Trophoblast cell (in vitro differentiated cells and primary cell): ENCODE measurements at places on chromosomes 16 and 17.
A peak's percentile ranks its signal among the peaks of the same experiment; 100 is the strongest.

GRCh38 chr16:67538666-67539101 lies 10.1 kb downstream of the RIPOR1 start:
- peak; percentile 47 for DNase-seq
- H3K27me3 ChIP-seq: no peaks in the 10 kb centered on the region
- peaks cover 46% of the 10 kb centered on the region for H3K36me3 ChIP-seq
- peaks cover 19% of the 10 kb centered on the region for H3K4me1 ChIP-seq

DNA sequence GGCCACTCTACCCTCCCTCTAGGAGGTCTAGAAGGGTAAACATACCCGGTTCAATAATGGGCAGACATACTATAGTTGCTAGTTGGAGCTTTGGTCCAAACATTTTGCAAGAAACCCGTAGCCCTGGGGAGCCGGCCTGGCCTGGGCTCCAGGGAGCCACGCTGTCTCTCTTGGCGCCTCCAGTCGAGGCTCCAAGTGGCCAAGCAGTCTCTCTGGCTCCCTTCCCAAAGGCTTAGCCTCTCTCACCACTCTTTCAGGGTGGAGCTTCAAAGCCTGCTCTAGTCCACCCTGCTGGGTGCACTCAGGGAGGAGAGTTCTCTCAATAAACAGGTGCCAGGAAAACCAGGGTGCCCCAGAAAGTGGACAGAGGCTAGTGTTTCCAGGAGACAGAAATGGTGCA lies 32.2 kb downstream of the RCVRN start:
- no peaks in the 10 kb centered on the region for H3K4me1 ChIP-seq
- H3K27ac ChIP-seq: no peak overlapping the region
- no peaks in the 10 kb centered on the region for H3K27me3 ChIP-seq
- DNase-seq: no peak

GRCh38 chr17:10001306-10001873 lies 96.3 kb upstream of the RCVRN start:
- H3K36me3 ChIP-seq: no peaks in the 10 kb centered on the region
- no peaks in the 10 kb centered on the region for H3K4me1 ChIP-seq
- no peaks in the 10 kb centered on the region for H3K27me3 ChIP-seq
- no peak for DNase-seq
- H3K4me3 ChIP-seq: no peak overlapping the region
- H3K27ac ChIP-seq: no peak overlapping the region

DNA sequence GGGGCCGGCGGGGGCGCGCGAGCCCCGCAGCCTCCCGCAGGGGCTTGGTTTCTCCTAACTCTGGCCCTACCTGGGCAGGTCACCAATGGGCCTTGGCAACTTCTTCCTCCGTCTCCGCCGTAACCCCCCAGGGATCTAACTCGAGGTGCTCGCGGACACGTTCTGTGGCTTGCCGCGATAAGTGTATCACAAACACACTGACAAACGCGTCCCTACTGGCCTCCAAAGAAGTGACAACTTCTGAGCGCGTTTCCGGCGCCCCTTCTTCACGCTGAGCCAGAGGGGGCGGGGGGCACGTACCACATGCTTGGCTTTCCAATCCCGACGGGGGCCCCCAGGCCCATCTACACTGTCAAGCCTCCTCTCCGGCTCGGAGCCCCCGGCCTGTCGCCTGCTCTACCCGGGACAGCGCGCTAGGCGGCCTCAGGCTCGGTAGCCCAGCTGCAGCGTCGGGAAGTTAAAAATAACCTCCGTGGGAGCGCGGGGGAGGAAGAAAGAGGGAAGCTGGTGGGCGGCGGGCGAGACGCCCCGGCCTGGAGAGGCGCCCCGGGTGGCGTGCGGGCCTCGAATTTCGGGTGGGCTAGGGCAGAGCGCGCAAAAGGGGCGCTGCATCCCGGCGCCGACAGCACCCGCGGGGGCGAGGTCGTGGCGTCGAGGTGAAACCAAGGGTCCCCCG lies 725 bp upstream of the SPHK1 start:
- peak overlapping the region; percentile 97 for H3K27ac ChIP-seq
- peak overlapping the region; percentile 76 for H3K4me3 ChIP-seq
- H3K4me1 ChIP-seq: peaks cover 26% of the 10 kb centered on the region
- DNase-seq: peak; percentile 72

DNA sequence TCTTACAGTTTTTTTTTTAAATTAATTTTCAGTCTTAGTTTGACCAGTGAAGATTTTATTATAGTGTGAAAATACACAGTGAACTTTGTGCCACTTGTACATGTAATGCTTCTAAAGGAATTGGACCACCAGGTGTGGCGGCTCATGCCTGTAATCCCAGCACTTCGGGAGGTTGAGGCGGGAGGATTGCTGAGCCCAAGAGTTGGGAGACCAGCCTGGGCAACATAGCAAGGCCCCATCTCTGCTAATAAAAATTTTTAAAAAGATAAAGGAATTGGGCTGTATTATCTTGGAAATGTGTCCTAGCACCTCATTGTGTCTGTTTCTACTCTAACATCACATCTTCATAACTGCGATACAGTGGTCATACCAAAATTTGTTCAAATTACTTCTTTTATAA lies 3.8 kb downstream of the IST1 start:
- no peak overlapping the region for H3K4me3 ChIP-seq
- H3K36me3 ChIP-seq: peaks cover 7% of the 10 kb centered on the region
- no peak overlapping the region for H3K27ac ChIP-seq
- H3K27me3 ChIP-seq: no peaks in the 10 kb centered on the region

- H3K36me3 ChIP-seq: no peaks in the 10 kb centered on the region
- no peak for DNase-seq
- H3K27me3 ChIP-seq: no peaks in the 10 kb centered on the region
- H3K4me1 ChIP-seq: no peaks in the 10 kb centered on the region
- no peak overlapping the region for H3K27ac ChIP-seq
These were observed 25.1 kb downstream of the SALL1 start for GRCh38 chr16:51125992-51126391.

GRCh38 chr16:88783391-88784073 lies 1.5 kb downstream of the PIEZO1 start:
- H3K27ac ChIP-seq: peak overlapping the region; percentile 84
- peaks cover 41% of the 10 kb centered on the region for H3K4me1 ChIP-seq

DNA sequence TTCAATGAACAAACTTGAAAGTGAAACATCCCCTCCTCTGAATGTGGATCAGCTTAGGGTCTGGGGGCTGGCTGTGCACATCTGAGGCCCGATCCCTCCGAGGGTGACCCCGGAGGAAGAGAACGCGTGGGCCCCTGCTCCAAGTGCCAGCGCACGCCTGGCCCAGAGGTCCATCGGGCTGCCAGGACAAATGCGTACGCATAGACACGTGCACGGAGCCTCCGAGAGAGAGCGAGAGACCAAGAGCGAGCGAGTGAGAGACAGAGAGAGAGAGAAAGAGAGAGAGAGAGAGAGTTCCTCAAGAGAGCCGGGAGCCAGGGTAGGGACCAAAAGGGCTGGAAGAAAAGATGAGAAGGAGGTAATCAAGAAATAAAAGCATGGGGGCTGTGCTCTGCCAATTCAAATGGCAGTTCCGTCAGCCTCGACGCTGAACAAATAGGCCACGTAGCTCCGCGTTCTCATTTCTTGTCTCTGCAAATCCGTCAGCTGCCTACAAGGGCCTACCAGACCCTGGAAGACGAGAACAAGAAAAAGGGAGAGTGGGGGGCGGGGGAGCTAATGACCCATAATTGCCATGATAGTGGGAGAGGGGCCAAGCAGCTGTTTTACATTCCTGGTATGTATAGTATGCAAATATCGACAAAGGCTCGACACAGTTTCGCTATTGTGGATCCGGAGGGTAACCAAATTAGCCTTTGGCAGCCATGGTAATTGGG lies 435.3 kb upstream of the ZFHX3 start:
- H3K27ac ChIP-seq: no peak overlapping the region
- H3K27me3 ChIP-seq: no peaks in the 10 kb centered on the region
- DNase-seq: no peak
- no peak overlapping the region for H3K4me3 ChIP-seq
- no peaks in the 10 kb centered on the region for H3K36me3 ChIP-seq

DNA sequence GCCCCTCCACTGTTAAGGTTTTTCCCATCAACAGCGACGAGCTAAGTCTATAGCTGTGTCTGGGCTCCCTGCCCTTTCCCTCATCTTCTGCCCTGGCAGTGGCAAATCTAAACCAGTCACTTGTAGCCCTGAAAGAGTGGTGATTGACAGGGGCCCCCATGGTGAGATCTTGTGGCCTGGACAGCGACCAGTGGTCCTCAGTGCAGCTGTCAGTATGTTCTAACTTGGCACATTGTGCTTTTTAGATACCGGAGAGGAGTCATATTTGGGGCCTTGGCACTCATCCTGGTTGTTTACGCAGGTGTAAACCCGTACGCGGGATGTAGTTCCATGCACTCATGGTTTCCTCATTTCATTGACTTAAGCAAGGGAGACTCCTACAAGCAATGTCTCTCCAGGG lies 57.5 kb upstream of the ARHGAP44 start:
- peaks cover 34% of the 10 kb centered on the region for H3K4me1 ChIP-seq
- H3K36me3 ChIP-seq: no peaks in the 10 kb centered on the region
- H3K27me3 ChIP-seq: no peaks in the 10 kb centered on the region

GRCh38 chr17:2709183-2709661 lies 2.3 kb downstream of the CLUH start:
- no peaks in the 10 kb centered on the region for H3K36me3 ChIP-seq
- no peak overlapping the region for H3K27ac ChIP-seq

- DNase-seq: no peak
- H3K27ac ChIP-seq: no peak overlapping the region
- no peaks in the 10 kb centered on the region for H3K27me3 ChIP-seq
- no peaks in the 10 kb centered on the region for H3K4me1 ChIP-seq
- H3K36me3 ChIP-seq: no peaks in the 10 kb centered on the region
These were observed 59.1 kb downstream of the SSH2 start for GRCh38 chr17:29870836-29871465.

DNA sequence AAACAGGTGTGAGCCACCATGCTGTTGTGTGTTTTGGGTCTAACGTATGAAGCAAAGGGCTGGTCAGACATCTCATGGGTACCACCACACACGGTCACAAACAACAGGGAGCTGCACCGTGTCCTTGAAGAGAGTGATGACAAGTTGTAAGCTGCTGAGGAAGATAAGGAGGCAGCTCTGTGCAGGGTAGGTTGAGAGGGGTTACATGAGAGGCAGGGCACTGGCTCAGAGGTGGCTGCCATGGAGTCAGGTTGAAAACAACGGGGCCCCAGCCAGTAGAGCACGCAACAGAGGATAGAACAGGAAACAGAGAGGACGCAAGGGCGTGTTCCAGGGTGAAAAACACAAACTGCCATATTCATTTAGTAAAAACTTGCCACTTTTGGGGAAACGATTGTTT lies 52.2 kb downstream of the TRARG1 start:
- H3K4me3 ChIP-seq: no peak overlapping the region
- H3K36me3 ChIP-seq: no peaks in the 10 kb centered on the region
- no peaks in the 10 kb centered on the region for H3K4me1 ChIP-seq
- H3K27me3 ChIP-seq: no peaks in the 10 kb centered on the region

- no peaks in the 10 kb centered on the region for H3K36me3 ChIP-seq
- H3K4me3 ChIP-seq: no peak overlapping the region
- DNase-seq: no peak
- peaks cover 15% of the 10 kb centered on the region for H3K4me1 ChIP-seq
These were observed 4.5 kb downstream of the RIPOR1 start for GRCh38 chr16:67533024-67533560.

DNA sequence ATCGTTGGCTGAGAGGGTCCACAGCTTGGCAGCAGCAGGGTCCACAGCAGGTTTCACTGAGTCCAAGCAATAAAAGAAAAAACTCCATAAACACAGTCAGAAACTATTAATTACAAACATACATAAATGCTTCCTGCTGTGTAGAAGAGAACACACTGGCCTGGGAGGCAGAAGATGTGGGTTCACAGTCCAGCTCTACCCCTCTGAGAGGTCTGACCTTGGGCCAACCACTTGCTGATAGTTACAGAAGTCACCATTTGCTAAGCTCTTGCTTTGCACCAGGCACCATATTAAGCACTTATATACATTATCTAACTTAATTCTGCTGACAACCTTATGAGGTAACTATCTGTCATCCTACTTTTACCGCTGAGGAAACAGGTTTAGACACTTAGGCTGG lies 14.7 kb downstream of the CIAPIN1 start:
- no peak overlapping the region for H3K27ac ChIP-seq
- H3K36me3 ChIP-seq: peaks cover 67% of the 10 kb centered on the region
- DNase-seq: no peak
- H3K4me3 ChIP-seq: no peak overlapping the region

- H3K36me3 ChIP-seq: no peaks in the 10 kb centered on the region
- no peak overlapping the region for H3K4me3 ChIP-seq
- H3K27me3 ChIP-seq: no peaks in the 10 kb centered on the region
- H3K4me1 ChIP-seq: peaks cover 25% of the 10 kb centered on the region
- no peak overlapping the region for H3K27ac ChIP-seq
- no peak for DNase-seq
These were observed 11.7 kb upstream of the ATP2C2 start for GRCh38 chr16:84356591-84357116.

- DNase-seq: peak; percentile 81
- H3K27ac ChIP-seq: peak within 1 kb of the TSS; percentile 60
- peaks cover 11% of the 10 kb centered on the region for H3K4me1 ChIP-seq
- H3K36me3 ChIP-seq: no peaks in the 10 kb centered on the region
- no peaks in the 10 kb centered on the region for H3K27me3 ChIP-seq
These were observed at the start of gene PRSS27 for GRCh38 chr16:2720064-2720457. TSS of gene PRSS27 (minus strand) at chr16:2720224. CDS start at chr16:2720160, 64 bp downstream.

GRCh38 chr17:34859652-34860051 lies 101.6 kb downstream of the CCT6B start:
- H3K4me3 ChIP-seq: no peak overlapping the region
- no peak for DNase-seq
- H3K4me1 ChIP-seq: no peaks in the 10 kb centered on the region
- no peaks in the 10 kb centered on the region for H3K27me3 ChIP-seq
- H3K36me3 ChIP-seq: no peaks in the 10 kb centered on the region

DNA sequence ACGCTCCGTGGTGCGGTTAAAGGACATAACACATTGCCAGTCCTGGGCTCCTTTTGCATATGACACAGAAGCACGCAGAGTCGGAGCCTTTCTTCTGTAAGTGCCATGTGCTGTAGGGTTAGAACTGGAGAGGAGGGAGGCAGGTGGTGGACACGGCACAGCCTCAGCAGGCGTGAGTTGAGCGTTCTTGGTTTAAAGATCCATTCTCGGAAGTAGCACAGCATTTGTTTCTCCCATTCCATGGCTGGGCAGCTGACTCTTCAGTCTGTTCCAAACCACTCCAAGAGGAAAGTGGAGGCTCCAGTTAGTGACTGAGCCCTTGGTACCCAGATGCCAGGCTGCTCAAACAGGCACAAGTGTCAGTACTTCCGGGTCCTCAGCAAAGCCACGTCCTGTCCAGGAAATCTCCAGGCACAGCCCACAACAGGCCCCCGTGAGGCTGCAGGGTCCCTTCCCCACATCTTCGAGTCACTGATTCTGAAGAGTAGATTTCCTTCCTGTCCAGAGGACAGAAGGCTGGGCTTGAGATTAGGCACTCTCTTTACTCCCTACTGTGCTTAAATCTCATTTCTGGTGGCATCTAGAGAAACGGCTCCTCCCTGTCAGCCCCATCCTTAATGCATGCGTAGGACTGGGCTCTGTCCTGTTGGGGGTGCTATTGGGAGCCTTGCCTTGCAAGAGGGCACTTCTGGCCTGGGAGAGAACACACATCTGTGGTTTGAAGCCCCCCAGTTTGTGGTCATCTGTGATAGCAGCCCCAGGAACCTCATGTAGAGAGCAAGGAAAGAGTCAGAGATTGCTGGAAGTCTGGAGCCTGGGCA lies 39.6 kb upstream of the NAT9 start:
- H3K27ac ChIP-seq: no peak overlapping the region
- DNase-seq: no peak
- no peaks in the 10 kb centered on the region for H3K27me3 ChIP-seq
- H3K4me3 ChIP-seq: no peak overlapping the region
- peaks cover 18% of the 10 kb centered on the region for H3K36me3 ChIP-seq
